SJSA1 (cell line): ENCODE measurements at places on chromosomes 2 and 18.

GRCh38 chr2:119028327-119029174 lies 86.6 kb downstream of the MARCO start:
- no peaks in the 10 kb centered on the region for H3K4me1 ChIP-seq
- H3K27ac ChIP-seq, result no peak overlapping the region
- no peaks in the 10 kb centered on the region for H3K27me3 ChIP-seq
- no peak overlapping the region for H3K4me3 ChIP-seq

GRCh38 chr2:28326469-28326805 lies 66.2 kb upstream of the FOSL2 start:
- no peaks in the 10 kb centered on the region for H3K27me3 ChIP-seq
- peak; percentile 34 for DNase-seq
- H3K4me3 ChIP-seq, result no peak overlapping the region
- H3K36me3 ChIP-seq, result no peaks in the 10 kb centered on the region
- H3K4me1 ChIP-seq, result peaks cover 24% of the 10 kb centered on the region

DNA sequence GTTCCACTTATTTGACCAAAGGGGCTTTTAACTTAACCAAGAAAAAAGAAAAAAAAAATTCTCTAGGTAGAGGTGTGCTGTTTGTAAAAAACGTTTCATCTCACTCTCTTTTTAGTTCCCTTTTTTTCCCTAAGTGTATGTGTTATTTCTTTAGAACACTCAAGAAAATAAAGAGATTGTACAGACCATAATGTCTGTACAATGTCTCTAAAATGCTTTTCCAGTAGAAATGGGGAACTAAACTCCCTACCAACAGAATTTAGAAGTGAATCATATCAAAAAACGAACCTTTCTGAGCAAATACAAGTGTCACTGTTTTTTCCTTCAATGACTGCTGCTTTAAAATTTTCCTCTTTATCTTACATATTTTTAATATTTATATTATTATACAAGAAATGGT lies 72.0 kb downstream of the CDH7 start:
- H3K27me3 ChIP-seq, result no peaks in the 10 kb centered on the region
- no peaks in the 10 kb centered on the region for H3K4me1 ChIP-seq
- DNase-seq, result no peak
- no peak overlapping the region for H3K27ac ChIP-seq

GRCh38 chr2:228771774-228772173 lies 499.3 kb downstream of the PID1 start:
- no peak overlapping the region for H3K27ac ChIP-seq
- H3K4me3 ChIP-seq, result no peak overlapping the region
- no peaks in the 10 kb centered on the region for H3K4me1 ChIP-seq
- no peaks in the 10 kb centered on the region for H3K36me3 ChIP-seq
- DNase-seq, result no peak
- H3K27me3 ChIP-seq, result no peaks in the 10 kb centered on the region

GRCh38 chr2:69253611-69254301 lies 133.3 kb downstream of the GFPT1 start:
- peak; percentile 90 for DNase-seq
- H3K36me3 ChIP-seq, result no peaks in the 10 kb centered on the region
- H3K27ac ChIP-seq, result peak overlapping the region; percentile 88
- peaks cover 40% of the 10 kb centered on the region for H3K4me1 ChIP-seq
- no peak overlapping the region for H3K4me3 ChIP-seq
- no peaks in the 10 kb centered on the region for H3K27me3 ChIP-seq

GRCh38 chr2:202848813-202849212 lies 22.8 kb downstream of the ICA1L start:
- H3K4me1 ChIP-seq, result no peaks in the 10 kb centered on the region
- no peaks in the 10 kb centered on the region for H3K36me3 ChIP-seq
- no peak overlapping the region for H3K27ac ChIP-seq
- no peak overlapping the region for H3K4me3 ChIP-seq
- no peak for DNase-seq

GRCh38 chr2:97747285-97747684 lies 33.9 kb downstream of the ZAP70 start:
- peaks cover 5% of the 10 kb centered on the region; the same call in 1 of the 2 replicates for H3K36me3 ChIP-seq
- no peaks in the 10 kb centered on the region for H3K27me3 ChIP-seq
- no peak overlapping the region for H3K4me3 ChIP-seq
- H3K4me1 ChIP-seq, result no peaks in the 10 kb centered on the region

DNA sequence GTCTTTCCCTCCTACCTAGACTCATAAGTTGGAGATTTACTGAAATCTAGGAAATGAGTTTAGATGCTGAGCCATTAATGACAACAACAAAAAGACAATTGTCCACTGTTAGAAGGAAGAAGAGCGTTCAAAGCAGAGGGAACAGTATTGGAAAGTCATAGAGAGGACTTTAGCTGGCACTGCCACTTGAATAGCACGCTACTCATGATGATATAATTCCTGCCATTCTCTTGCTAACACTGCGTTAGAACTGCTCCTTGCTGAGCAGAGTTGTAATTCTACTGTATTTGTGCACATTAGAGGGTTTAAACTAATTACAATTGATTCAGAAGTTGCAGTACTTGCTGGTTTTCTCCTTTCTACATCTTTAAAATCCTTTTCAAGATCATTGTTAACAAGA lies 9.0 kb upstream of the AFTPH start:
- H3K36me3 ChIP-seq, result no peaks in the 10 kb centered on the region
- H3K4me1 ChIP-seq, result no peaks in the 10 kb centered on the region
- H3K27ac ChIP-seq, result no peak overlapping the region
- no peak for DNase-seq
- H3K4me3 ChIP-seq, result no peak overlapping the region

DNA sequence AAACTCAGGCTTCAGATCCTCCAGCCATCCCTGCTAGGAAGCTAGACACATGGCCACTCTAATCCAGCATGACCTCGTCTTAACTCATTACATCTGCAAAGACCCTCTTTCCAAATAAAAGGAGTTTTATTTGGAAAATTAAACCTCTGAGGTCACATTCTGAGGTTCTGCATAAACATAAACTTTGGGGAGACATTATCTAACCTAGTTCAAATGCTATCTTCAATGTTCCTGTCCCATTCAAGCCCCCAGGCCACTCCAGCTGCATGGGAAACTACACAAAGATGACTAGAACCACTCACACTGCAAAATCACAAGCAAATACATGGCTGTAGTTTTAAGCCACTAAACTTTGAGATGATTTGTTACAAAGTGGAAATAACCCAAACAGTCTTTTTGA lies 99.0 kb upstream of the RNF152 start:
- no peaks in the 10 kb centered on the region for H3K27me3 ChIP-seq
- H3K36me3 ChIP-seq, result no peaks in the 10 kb centered on the region

DNA sequence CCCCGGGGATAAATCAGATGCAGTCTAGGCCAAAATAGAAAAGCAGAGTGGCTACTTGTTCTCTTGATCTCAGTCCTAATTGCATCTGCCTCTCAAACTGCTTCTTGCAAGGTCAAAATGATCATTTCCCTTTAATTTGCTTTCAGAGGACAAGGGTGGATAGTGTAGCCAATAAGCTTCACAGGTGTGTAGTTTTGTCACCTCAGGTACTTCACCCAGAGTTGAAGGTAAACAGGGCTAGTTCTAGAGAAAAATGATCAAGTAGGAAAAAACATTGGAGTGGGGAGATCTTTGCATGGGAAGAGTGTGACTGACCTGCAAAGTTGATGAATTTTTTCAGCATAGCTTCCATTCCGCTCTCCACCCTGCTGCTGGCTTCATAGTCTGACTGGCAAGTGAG lies 8.7 kb downstream of the ERICH2 start:
- no peaks in the 10 kb centered on the region for H3K4me1 ChIP-seq
- H3K27me3 ChIP-seq, result no peaks in the 10 kb centered on the region
- no peak overlapping the region for H3K4me3 ChIP-seq
- DNase-seq, result no peak
- no peaks in the 10 kb centered on the region for H3K36me3 ChIP-seq

GRCh38 chr18:59871711-59872362 lies 28.0 kb upstream of the PMAIP1 start:
- DNase-seq, result no peak
- no peak overlapping the region for H3K27ac ChIP-seq
- no peak overlapping the region for H3K4me3 ChIP-seq
- H3K36me3 ChIP-seq, result no peaks in the 10 kb centered on the region
- H3K4me1 ChIP-seq, result peaks cover 23% of the 10 kb centered on the region

GRCh38 chr18:57353940-57354461 lies 1.6 kb downstream of the ST8SIA3 start:
- H3K4me3 ChIP-seq, result no peak overlapping the region
- peaks cover 66% of the 10 kb centered on the region for H3K27me3 ChIP-seq
- no peaks in the 10 kb centered on the region for H3K36me3 ChIP-seq
- no peak overlapping the region for H3K27ac ChIP-seq

DNA sequence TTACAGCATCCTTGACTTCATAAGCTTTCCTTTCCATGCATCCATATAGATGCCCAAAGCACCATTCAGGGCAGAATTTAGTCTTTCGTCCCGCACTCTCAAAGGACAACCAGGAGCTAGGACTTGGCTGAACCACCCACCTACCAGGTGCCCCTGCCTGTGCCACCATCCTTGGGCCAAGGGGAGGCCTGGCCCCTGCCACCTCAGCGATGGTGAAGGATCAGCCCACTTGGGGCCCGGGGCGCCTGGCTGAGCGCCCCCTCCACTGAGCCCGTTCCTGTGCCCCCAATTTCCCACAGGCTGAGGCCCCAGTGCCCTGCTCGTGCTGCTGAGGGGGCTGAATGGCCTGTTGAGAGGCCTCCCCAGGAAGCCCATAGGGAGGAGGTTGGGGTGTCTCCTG lies 33.3 kb upstream of the ALPP start:
- no peak overlapping the region for H3K27ac ChIP-seq
- H3K4me1 ChIP-seq, result no peaks in the 10 kb centered on the region
- peaks cover 28% of the 10 kb centered on the region for H3K27me3 ChIP-seq

DNA sequence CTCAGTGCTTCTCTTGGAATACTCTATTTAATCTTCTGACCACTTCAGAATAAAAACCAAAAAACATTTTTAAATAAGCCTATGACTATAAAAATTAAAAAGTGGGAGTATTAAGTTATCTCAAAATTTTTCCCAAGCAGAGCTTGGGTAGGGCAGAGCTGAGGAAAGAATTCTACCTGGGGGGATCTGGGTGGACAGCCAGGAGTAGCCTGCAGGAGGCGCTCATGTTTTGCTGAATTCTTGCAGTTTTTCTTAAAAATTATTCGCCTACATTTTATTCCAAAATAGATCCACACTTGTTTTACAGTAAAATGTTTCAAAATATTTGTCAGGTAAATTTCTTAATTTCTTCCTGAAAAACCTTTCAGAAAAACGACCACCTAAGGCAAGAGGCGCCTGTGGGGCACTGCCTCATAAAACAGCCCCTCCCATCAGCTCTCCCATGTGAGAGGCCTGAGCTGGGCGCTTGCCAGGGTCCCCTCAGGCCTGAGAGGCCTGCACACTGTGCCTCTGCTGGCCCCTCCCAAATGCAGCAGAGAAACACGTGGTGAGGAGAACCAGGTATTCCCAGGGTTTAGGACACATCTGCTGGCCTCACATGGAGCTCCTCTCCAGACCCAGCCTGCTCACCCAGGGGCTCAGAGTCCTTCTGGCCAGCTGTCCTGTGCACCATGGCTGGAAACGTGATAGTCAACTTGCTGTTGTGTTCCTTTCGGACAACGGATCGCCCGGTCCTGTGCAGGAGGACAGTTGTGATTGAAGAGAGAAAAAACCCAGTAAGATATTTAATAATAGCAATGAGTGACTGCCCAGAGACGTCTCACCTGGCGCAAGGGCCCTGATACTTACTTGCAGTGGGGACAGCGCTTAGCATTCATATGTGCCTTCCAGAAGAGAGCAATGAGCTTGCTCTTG lies 17.5 kb downstream of the POLR1A start:
- no peak for DNase-seq
- H3K4me1 ChIP-seq, result no peaks in the 10 kb centered on the region
- H3K27me3 ChIP-seq, result no peaks in the 10 kb centered on the region
- no peak overlapping the region for H3K4me3 ChIP-seq
- H3K36me3 ChIP-seq, result peaks cover 71% of the 10 kb centered on the region

GRCh38 chr2:113316085-113316484 lies 37.4 kb upstream of the PAX8 start:
- no peak for DNase-seq
- no peaks in the 10 kb centered on the region for H3K27me3 ChIP-seq
- no peak overlapping the region for H3K27ac ChIP-seq
- H3K4me3 ChIP-seq, result no peak overlapping the region
- no peaks in the 10 kb centered on the region for H3K36me3 ChIP-seq

DNA sequence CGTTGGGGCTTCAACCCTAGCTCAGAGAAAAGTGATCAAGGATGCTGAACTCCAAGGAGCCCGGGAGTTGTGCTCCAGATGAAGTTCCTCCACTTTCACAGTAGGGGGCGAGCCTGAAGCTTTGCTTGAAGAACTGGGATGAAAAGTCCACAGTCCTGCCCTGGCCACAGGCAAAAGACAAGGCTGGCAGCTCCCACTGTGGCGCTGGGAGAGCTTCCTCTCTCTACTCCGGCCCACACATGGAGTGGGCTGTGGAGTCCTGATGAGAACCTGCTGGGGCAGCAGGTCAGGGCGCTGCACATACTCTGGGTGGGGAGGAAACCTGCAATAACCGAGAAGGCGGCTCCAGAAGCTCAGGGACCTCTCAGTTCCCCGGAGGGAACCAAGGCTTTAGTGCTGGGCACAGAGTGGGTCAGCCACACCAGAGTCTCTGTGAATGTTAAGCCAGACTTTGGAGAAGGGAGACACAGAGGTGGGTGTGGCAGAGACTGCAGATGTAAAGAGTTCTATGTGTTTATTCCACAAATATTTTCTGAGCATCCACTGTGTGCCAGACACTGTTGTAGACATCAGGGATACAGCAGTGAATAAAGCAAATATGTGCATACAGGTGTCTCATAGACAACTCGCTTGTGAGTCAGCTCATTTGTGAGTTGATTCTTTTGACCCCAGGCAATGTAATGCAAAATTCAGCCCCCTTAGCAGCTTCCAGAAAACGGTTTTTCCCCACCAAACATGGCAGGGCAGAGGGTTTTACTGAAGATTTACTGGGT lies 48.0 kb upstream of the MRPL33 start:
- no peaks in the 10 kb centered on the region for H3K36me3 ChIP-seq
- H3K27me3 ChIP-seq, result no peaks in the 10 kb centered on the region
- peak; percentile 73 for DNase-seq
- H3K4me3 ChIP-seq, result no peak overlapping the region

DNA sequence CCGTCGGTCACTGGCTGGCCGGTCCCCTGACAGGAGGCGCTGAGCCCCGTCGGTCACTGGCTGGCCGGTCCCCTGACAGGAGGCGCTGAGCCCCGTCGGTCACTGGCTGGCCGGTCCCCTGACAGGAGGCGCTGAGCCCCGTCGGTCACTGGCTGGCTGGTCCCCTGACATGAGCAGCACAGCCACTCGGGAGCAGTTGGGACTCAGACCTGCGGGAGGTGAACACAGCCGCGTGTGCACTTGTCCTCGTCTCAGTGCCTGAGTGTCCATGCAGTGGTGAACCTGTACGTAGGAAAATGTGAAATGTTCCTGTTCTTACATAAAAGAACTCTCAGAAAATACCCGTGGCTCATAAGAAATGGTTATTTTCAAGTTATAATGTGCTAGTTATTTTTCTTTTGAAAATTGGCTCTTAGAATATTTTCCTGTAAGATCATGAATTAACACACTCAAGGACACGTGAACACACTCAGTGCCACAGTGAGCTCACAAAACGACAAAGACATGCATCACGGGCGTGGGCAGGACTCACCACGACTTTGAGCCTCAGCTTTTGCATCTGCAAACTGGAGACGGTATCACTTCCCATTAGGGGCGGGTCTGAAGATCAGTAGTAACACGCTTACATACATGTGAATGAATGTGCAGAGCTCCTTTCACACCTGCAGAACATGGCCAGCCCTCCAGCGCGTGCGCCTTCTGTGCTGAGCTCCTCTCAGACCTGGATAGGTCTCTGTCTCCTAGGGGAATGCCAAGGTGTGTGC lies 21.1 kb upstream of the NFATC1 start:
- no peak overlapping the region for H3K4me3 ChIP-seq
- no peak overlapping the region for H3K27ac ChIP-seq
- H3K4me1 ChIP-seq, result peaks cover 3% of the 10 kb centered on the region; the same call in 1 of the 2 replicates
- H3K36me3 ChIP-seq, result no peaks in the 10 kb centered on the region
- no peak for DNase-seq
- no peaks in the 10 kb centered on the region for H3K27me3 ChIP-seq
